MCF 10A (cell line): ENCODE measurements at places on chromosomes 12 and 14.

DNA sequence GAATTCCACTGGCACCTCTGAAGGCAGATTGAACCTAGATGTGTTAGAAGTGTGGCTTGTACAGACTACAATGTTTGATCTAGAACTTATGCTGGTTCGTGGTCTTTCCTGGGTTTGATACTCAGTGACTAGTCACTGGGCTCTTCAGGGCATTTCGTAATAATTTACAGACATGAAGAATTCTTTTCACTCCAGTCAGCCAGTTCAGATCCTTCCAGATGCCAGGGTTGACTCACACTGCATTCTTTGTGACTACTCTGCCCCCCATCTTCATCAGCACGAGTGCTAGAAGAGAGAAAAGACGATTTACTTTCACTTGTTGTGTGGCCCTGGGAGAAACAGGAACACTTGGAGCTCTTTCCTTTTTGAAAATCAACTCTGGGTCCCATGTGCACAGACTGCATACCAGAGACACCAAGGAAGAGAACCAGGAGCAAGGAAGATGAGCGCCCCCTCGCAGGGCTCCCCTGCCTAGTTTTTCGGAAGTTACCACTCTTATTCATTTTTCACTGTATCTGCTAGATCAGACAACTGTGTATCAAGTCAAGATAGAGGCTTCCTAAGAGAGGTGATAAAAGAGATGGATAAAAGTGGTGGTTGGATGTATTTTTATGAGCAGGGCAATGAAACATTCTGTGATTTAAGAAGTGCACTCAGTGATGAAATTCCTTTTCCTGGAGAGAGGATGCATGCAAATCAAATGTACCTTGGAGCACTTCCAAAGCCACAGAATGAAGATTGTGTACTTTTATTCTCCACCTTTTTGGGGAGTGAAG, 33.5 kb upstream of the EVL start:
- DNase-seq = peak; percentile 99

DNA sequence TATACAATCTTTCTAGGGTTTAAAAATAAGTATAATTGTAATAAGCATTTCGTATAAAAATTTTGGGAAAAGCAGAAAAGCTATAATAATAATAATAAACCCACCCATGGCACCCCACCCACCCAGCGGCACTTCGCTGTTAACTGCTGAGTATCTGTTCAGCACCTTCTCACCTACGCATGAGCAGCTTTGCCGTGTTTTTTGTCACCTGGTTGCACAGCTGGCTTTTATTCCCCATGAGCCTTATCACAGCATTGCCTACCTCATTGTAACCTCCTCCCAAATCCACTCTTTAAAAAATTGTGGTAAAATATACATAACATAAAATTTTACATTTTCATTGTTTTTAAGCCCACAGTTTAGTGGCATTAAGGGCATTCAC, 34.7 kb downstream of the CYP46A1 start:
- DNase-seq = no peak

GRCh38 chr14:34359420-34360117, 102.5 kb downstream of the SPTSSA start:
- no peak for DNase-seq

- no peak for DNase-seq
These were observed 209.0 kb upstream of the PLEKHG7 start for GRCh38 chr12:92493816-92494215.

GRCh38 chr12:128956755-128957154, 103.5 kb downstream of the GLT1D1 start:
- no peak for DNase-seq

GRCh38 chr12:21500786-21501257, 613 bp downstream of the RECQL start:
- no peak for DNase-seq

- no peak for DNase-seq
These were observed 50.3 kb downstream of the MAP1LC3B2 start for GRCh38 chr12:116609319-116610114.
